Hepatic stellate cell (primary cell): ENCODE measurements at places on chromosomes 12 and 14.

DNA sequence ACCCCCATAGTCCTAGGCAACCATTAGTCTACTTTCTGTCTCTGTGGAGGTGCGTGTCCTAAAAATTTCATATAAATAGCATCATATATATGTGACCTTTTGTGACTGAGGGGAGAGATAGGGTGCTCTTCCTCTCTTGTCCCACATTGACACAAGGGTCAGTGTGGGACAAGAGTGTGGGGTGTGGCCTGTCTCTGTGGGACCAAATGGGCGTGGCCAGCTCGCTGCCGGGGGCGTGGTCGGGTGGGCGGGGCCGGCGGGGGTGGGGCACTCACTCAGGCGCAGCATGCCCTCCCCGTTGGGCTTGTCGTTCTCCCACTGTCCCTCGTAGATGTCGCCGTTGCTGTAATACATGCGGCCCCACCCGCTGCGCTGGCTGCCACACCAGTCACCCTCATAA is 15.5 kb downstream of the MORN3 start:
- DNase-seq: no peak

- DNase-seq: no peak
Measured at GRCh38 chr12:23699031-23699430, 250.4 kb downstream of the SOX5 start.

GRCh38 chr12:51071663-51072062 is 11.7 kb downstream of the CSRNP2 start:
- peak; percentile 14 for DNase-seq

- DNase-seq: no peak
Measured at GRCh38 chr14:55877942-55878341, 240.3 kb upstream of the PELI2 start.

DNA sequence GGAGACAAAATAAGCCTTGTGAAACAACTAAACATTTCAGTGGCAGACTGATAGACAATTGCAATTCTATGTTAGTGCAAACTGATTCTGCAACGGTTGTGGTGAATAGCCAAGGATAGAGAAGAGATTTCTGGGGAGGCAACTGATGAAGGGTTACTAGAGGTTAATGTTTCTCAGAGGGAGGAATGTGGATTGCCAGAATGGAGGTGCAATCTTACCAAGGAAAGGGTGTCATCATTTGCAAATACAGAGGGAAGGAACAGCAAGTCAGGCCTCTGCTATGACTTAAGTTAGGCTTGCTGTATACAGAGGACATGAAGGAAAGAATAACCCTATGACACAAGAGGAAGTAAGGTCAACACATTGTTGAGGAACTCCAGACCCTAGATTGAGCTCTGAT is 35.8 kb downstream of the CCDC175 start:
- no peak for DNase-seq
